ENCODE measurements at places on chromosomes 5 and 9.

- no peak for DNase-seq
Measured at GRCh38 chr5:136208916-136209315, 16.0 kb upstream of the SMIM32 start.

DNA sequence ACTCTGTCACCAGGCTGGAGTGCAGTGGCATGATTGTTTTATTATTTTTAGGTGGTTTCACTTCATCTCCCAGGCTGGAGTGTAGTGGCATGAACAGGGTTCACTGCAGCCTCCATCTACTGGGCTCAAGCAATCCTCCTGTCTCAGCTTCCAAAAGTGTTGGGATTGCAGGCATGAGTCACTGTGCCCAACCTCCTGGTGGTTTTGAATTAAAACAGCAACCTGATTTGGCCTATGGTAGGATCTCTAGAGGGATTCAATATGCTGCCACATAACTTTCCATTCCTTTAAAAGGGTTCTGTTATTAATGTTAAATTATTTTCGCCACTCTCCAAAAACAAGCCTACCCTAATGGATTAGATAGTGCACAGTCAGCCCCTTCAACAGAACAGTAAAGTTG lies 9.9 kb upstream of the HSPA4 start:
- DNase-seq: peak; percentile 58

GRCh38 chr9:18075253-18075952 lies 398.6 kb upstream of the ADAMTSL1 start:
- DNase-seq: no peak

- no peak for DNase-seq
Measured at GRCh38 chr5:31819926-31820516, 181.1 kb downstream of the PDZD2 start.

- no peak for DNase-seq
Measured at GRCh38 chr9:7777771-7778170, 21.8 kb downstream of the DMAC1 start.

- no peak for DNase-seq
Measured at GRCh38 chr5:169706071-169706470, 69.0 kb downstream of the DOCK2 start.

DNA sequence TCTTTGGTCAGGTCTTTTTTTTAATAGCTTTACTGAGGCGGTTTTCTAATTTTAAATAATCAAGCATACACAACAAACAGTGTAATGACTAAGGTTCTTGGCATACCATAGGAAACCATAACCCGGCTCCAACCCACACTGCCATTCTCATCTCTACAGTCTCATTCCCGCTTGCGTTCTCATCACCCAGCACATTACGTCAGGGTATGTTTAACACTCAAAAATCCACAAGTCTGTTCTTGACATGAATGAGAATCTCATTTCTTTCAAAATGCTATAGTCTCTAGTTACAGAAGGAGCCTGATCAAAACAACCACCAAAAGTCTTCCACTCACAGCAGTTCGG lies 505 bp downstream of the C5orf34 start:
- DNase-seq: peak; percentile 74

- peak; percentile 42 for DNase-seq
Measured at GRCh38 chr9:76302947-76303550, 91.2 kb downstream of the RFK start.

GRCh38 chr5:138541511-138542179 lies 1.4 kb downstream of the ETF1 start:
- DNase-seq: peak; percentile 44

DNA sequence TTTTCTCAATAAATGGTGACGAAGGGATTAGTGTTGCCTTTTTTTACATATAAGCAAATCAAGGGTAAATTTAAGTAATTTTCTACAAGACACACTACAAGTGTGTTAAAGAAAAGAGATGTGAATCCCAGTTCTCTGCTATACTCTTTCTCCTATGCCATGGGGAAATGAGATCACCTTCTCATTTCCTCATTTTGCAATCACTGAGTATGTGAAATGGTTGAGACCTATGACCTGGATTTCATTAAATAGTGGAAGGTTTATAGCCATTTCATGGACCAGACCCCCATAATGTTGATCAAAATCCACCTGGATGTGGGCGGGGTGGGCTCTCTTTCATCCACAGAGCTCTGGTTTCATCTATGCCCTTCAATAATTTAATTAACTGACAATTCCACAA lies 66.9 kb upstream of the SLIT3 start:
- no peak for DNase-seq

DNA sequence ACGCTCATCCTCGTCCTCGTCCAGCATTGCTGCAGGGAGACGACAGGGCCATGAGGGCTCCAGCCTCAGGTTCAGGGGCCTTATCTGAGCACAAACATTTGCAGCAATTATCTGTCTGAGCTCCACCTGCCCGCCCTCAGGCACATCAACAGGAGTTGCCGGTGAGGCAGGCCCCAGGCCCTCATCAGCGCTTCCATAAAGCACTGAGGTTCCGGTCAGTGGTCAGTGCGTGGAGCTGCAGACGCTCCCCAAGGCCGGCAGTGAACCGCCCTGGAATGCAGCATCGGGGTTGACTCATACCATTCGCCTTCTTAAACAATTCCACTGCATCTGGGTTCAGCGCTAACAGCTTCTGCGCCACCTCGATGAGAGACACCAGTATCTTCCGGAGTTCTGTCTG lies 15.2 kb downstream of the UBAC1 start:
- no peak for DNase-seq

- no peak for DNase-seq
Measured at GRCh38 chr9:28781481-28781880, 1208.2 kb upstream of the C9orf72 start.

GRCh38 chr9:78014776-78015175 lies 16.8 kb downstream of the GNAQ start:
- peak; percentile 55 for DNase-seq

GRCh38 chr5:134738963-134739661 lies 764 bp downstream of the CAMLG start:
- DNase-seq: peak; percentile 52

- peak; percentile 60 for DNase-seq
Measured at GRCh38 chr5:134851307-134851923, 5.6 kb downstream of the C5orf24 start.

DNA sequence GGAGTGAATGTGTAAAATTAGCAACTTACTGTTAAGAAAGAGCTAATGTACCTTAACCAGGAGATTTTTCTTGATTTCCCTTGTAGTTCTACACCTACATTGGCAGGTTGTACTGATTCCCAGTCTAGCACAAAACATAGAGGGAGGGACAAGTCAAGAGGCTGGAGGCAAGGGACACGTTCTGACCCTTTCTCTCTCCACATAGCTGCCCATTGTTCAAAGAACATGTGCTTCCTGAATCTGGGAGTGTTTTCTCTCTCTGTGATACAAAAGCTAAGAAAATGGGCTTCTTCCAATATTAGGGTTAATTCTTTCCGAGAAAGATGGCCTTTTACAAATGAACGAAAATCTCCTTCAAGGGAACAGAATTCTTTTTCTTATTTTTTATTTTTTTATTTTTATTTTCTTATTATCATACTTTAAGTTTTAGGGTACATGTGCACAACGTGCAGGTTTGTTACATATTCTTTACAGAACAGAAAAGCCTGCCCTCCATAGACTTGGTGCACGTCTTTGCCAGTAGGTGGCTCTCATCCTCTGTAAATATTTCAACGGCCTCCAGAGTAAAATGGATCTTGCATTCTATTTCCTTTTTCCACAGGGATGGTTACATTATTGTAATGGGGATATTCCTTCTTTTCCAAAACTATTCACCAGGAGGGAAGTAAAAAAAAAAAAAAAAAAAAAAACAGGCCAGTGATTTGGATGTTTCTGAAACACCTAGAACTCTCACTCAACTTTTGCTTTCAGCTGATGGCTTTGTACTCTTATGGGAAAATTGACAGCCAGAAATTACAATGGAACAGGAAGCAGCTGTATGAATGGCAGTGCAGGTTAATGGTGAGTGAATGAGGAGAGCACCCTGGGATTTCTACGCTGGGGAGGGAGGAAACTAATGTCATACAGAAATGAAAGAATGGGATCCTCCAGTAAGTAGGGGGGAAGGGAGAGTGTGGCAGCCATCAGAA lies 13.1 kb upstream of the IFNA5 start:
- peak; percentile 52 for DNase-seq

DNA sequence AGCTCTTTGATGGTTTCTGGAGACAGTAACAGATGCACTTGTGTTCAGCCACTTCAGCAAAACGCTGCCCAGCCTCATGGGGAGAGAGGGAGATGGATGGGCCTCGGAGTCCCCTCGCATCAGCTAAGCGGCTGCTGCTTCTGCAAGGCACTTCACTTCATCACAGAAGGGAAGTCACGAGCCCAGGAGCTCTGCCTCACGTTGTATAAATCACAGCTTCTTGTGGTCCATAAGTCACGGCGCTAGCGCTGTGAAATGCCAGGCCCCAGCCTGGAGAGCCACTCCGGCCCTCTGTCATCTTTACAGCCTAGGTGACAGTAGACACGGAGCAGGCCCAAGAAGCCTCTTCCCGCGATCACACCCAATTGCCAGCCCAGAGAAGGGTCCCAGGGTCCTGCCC lies 23.4 kb downstream of the DBH start:
- no peak for DNase-seq

DNA sequence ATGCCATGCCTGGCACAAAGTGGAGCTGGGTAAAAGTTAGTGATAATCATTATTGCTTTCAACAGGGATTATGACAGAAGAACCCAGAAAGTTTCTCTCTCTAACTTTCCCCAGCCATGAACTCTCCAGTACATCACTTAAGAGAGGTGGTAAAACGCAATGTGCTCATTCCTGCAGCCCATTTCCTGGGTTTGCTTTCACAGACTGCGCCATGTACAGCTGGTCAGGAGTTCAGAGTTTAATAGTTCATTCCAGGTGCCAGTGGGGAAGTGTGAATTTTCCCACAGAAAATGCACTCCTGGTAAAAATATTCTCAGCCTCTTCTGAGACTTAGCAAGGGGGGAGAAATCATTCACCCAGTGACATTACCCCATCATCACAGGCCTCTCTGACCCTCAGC lies 35.5 kb downstream of the ADAM19 start:
- DNase-seq: no peak

GRCh38 chr5:151847871-151848270 lies 76.1 kb downstream of the G3BP1 start:
- DNase-seq: no peak

DNA sequence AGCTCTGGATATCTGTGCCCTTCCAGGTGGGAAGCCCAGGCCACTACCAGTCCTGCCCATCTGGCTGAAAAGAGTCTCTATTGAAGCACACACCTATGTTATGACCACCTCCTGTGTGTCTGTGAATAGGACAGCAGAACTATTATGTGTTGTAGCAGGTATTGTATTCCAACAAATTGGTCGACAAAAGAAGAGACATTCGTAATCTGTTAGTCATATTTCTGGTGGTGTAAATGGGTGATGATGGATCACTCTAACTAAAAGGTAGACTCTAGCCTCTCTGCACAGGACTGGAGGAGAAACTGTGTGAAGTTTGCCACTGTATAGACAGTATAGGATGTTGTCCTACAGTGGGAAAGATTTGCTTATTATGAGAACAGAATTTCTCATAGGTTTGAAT lies 416.1 kb downstream of the TMEM38B start:
- DNase-seq: no peak

DNA sequence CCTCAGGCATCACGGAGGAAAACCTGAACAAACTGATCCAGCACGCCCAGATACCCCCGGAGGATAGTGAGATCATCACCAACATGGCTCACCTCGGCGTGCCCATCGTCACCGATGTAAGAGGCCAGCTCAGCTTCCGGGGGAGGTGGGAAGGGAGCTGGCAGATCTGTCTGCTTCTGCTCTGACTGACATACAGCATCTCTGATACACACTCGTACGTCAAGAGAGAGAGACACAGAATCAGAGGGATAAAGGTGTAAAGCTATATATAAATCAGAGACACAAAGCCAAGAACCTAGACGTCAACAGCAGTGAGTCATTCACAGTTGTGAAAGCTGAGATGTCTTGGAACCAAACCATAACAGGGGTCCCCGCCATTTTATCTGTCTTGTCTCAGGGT lies 30.1 kb upstream of the CFAP157 start:
- no peak for DNase-seq

- no peak for DNase-seq
Measured at GRCh38 chr5:168311061-168311566, 19.7 kb downstream of the WWC1 start.

DNA sequence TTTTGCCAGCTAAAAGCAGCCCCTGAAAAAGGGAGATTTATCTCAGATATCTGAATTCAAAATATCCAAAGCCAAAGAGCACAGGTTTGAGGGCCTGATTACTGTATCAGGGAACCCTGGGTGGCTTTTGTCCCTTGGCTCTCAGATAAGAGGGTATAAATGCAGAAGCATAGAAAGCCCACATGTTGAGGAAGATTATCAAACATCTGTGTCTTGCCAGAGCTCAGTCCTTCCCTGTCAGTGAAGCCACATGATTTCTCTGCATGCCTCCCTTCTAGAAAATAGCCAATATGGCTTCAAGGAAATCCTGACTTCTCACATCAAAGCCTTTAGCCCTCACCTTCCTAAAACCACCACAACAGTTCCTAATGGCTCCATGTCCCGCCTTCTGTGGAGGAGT lies 408.0 kb upstream of the DMAC1 start:
- no peak for DNase-seq

GRCh38 chr5:45737153-45737552 lies 41.0 kb upstream of the HCN1 start:
- no peak for DNase-seq

- DNase-seq: peak; percentile 26
Measured at GRCh38 chr5:54624805-54625568, 107.4 kb downstream of the SNX18 start.

DNA sequence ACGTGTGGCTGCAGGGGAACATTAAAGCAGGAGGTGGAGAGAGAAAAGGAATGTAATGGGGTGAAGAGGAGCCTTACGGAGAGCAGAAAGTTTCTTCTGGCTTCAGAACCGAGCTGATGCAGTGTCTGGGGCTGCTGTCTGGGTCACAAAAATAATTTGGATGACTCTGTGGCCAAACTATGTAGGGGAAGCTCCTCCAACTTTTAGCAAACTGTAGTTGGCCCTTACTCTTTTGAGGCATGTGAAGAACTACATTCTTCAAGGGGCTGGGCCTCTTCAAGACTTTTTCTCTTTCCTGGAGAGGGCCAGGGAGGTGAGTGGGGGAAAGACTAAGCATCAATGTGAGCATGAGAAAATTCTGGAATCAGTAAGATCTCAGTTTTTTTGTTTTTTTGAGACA lies 31.9 kb upstream of the SPARC start:
- DNase-seq: peak; percentile 67

- DNase-seq: no peak
Measured at GRCh38 chr5:141935538-141935937, 11.9 kb downstream of the DELE1 start.

DNA sequence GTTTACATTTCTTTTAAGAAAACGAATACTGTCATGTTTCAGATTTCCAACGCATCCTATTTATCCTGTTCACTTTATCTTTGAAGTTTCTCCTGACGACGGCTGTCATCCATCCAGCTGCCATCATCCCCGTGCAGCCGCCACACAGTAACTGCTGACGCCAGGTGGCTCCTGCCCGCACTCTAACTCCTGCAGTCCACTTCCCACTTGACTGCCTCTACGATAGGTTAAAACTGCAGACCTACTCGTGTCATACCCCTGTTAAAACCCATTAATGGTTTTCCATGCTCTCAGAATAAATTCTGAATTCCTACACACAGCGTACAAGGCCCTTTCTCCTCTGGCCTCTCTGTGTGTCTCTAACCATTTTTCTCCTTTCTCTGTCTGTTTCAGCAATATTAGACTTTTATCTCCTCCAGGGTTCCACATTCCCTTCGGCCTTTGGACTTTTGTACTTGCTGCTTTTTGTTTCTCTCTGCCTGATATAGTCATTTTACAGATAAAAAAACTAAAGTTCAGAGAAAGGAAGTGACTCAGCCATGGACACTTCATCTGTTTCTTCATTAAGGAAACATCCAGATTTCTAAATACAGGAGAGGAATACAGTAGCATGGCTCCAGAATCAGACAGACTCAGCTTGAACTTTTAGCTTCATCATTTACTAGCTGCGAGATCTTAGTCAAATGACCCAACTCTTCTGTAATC lies 84.9 kb downstream of the ADAMTS12 start:
- peak; percentile 83 for DNase-seq

All from EL (cell line).